Activated naive CD8-positive, alpha-beta T cell treated with anti-CD3 and anti-CD28 coated beads for 36 hours (primary cell): ENCODE measurements at places on chromosomes 4 and X.
A peak's percentile ranks its signal among the peaks of the same experiment; 100 is the strongest.

DNA sequence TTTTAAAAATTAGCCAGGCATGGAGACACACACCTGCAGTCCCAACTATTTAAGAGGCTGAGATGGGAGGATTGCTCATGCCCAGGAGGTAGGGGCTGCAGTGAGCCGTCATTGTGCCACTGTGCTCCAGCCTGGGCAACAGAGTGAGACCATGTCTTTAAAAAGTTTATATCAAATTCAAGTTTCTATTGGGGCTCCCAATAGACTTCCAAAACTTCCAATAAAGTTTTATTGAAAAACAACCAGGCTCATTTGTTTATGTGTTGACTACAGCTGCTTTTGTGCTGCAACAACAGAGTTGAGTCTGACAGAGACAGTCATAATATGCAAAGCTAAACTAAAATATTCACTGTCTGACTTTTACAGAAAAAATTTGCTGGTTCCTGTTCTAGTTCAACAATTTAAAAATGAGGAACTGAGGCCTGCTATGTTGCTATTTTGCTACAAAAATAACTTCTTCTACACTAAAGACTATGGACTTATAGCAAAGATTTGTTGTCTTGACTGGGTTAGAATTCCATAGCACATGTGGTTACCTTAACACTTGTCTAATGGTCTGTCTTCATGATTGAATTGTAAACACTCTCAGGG is 63.3 kb upstream of the RELL1 start:
- no peak for DNase-seq

DNA sequence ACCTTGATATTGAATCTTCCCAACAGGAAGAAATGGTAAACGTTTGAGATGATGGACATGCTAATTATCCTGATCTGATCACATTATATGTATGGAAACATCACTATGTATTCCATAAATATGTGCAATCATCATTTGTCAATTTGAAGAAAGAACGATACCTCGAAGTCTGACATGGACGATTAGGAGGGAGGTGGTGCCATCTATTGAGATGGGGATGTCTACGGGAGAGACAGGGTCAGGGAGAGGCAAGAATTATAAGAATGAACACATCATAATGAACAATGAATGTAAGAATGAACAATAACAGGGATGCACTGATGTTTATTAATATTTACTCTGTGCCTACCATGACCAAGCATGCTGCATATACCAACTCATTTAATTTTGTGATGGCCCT is 93.7 kb upstream of the SOD3 start:
- DNase-seq: no peak

DNA sequence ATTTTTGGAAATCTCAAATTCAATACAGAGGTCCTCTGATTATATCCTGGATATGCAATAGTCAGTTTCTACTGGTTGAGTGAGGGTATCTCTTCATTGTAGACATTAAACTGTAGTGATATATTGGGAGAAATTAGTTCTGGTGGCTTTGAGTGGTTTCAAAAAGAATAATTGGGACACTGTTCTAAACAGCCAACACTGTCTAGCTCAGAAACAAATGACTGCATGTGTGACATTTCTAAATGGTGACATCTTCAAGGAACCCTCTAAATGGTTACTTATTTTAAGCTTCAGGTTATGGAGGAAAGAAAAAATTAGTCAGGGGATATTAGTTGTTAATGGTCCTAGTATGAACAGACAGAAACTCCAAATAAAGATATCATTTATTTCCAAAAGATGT is 186.2 kb downstream of the LARP7 start:
- no peak for DNase-seq

DNA sequence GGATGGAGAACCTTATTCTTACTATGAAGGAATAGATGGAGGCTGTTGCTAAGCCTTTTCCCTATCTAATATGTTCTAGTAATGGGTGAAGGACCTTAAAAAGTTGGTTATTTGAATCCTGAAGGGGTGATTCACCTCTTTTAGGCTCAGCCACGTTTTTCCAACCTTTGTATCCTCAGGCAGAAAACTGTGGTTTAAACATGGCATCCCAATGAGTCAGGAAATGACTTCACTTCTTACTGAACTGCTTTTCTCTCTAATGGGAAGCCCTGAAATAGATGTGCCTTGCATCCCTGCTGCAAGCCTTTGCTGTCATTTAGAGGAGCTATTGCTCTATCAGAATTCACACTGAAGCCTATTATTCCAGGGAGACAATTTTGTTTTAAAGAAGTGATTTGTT is 191.0 kb upstream of the ARX start:
- DNase-seq: no peak

DNA sequence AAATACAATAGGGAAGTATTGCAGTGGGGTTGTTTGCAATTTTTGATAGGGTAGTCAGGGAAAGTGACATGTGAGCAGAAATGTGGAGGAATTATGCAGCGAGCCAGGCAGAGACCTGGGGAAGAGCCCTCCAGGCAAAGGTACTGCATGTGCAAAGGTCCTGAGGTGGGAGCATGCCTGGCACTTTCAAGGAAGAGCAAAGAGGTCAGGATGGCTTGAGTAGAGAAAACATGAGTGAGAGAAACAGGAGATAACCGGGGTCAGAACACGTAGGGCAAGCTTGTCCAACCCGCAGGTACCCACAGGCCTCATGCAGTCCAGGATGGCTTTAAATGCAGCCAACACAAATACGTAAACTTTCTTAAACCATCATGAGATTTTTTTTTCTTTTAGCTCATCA is 71.0 kb downstream of the COQ2 start:
- DNase-seq: no peak

- no peak for DNase-seq
Observed at GRCh38 chrX:39752815-39753214, 344.9 kb downstream of the BCOR start.

- no peak for DNase-seq
Observed at GRCh38 chrX:140164391-140164790, 199.1 kb upstream of the CXorf66 start.

- DNase-seq: no peak
Observed at GRCh38 chr4:173821036-173821435, 291.0 kb upstream of the HAND2 start.

GRCh38 chrX:72021975-72022374 is 109.7 kb downstream of the RTL5 start:
- DNase-seq: no peak

DNA sequence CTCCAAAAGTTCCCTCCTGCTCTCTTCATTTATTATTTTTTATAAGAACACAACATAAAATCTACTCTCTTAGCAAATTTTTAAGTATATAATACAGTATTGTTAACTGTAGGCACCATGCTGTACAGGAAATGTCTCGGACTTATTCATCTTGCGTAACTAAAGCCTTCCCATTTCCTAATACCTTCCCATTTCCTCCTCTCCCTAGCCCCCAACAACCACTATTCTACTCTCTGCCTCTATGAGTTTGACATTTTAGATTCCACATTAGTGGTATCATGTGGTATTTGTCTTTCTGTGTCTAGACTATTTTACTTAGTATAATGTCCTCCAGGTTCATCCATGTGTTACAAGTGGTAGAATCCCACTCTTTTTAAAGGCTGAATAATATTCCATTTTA is 15.8 kb upstream of the SYTL4 start:
- no peak for DNase-seq

GRCh38 chr4:108651014-108651791 is 804 bp downstream of the OSTC start:
- no peak for DNase-seq

DNA sequence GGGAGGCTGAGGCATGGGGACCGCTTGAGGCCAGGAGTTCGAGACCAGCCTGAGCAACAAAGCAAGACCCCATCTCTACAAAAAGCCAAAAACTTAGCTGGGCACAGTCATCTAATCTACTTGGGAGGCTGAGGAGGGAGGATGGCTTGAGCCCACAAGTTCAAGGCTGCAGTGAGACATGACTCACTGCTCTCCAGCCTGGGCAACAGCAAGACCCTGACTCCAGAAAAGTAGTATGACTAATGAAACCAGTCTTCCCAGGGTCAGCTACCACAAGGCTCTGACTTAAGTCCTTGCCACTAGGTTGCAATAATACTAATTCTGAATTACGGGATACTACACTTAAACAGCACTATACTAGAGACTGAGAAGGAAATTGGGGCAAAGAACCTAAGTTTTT is 33.1 kb downstream of the ERVMER34-1 start:
- DNase-seq: no peak

DNA sequence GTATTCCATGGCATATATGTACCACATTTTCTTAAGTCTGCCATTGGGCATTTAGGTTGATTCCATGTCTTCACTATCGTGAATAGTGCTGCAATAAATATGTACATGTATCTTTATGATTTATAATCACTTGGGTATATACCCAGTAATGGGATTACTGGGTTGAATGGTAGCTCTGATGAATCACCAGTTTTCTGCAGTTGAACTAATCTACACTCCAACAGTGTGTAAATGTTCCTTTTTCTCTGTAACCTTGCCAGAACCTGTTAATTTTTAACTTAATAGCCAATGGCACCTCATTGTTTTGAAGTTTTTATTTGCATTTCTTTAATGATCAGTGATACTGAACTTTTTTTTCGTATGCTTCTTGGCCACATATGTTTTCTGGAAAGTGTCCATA is 152.5 kb downstream of the CCNG2 start:
- no peak for DNase-seq

DNA sequence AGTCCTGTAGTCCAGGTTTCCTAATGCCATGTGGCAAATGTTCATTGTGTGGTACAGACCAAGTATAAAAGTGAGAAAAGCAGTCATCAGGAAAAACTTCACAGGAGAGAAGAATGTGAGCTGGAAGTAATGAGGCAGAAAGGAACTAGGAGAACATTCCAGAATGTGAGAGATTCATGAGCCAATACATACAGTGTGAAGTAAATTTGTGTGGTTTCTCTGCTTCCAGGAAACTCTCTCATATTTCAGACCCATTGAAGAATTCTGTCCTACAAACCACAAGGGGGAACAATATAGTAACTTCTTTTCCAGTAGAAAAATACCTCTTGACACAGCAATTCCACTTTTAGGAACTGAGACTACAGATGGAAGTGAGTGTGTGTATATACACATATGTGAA is 136.5 kb downstream of the RNF150 start:
- DNase-seq: no peak

GRCh38 chr4:73653695-73654106 is 33.5 kb upstream of the RASSF6 start:
- peak; percentile 7 for DNase-seq

- DNase-seq: no peak
Observed at GRCh38 chr4:126057371-126057770, 742.6 kb downstream of the FAT4 start.

- no peak for DNase-seq
Observed at GRCh38 chrX:45768666-45769236, 568.1 kb upstream of the DIPK2B start.
